Forelimb muscle (tissue), 1 donor: ENCODE measurements at places on chromosomes 2 and 18.

DNA sequence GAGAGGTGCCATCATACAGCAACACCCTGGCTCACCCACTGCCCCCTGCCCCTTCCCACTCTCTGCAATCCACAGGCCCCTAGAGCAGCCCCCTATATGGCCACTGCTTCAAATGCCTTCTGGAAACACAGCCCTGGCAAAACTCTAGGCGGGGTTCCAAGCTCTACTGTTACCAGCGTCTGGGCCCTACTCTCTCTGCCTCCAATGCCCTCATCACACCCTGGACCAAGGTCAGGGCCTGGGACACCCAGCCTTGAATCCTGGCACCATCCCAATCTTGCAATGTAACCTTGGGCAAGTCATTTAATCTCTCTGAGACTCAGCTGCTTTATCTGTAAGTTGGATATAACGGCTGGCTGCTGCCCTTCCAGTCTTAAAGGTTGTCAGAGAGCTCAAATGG, 39.2 kb upstream of the LOXHD1 start:
- DNase-seq, result no peak

- no peak for DNase-seq
Measured at GRCh38 chr18:24095976-24096375, 42.9 kb upstream of the CABYR start.

- no peak for DNase-seq
Measured at GRCh38 chr2:202933958-202934357, 21.9 kb downstream of the CARF start.

- DNase-seq, result no peak
Measured at GRCh38 chr2:182631299-182631698, 84.8 kb upstream of the DNAJC10 start.

DNA sequence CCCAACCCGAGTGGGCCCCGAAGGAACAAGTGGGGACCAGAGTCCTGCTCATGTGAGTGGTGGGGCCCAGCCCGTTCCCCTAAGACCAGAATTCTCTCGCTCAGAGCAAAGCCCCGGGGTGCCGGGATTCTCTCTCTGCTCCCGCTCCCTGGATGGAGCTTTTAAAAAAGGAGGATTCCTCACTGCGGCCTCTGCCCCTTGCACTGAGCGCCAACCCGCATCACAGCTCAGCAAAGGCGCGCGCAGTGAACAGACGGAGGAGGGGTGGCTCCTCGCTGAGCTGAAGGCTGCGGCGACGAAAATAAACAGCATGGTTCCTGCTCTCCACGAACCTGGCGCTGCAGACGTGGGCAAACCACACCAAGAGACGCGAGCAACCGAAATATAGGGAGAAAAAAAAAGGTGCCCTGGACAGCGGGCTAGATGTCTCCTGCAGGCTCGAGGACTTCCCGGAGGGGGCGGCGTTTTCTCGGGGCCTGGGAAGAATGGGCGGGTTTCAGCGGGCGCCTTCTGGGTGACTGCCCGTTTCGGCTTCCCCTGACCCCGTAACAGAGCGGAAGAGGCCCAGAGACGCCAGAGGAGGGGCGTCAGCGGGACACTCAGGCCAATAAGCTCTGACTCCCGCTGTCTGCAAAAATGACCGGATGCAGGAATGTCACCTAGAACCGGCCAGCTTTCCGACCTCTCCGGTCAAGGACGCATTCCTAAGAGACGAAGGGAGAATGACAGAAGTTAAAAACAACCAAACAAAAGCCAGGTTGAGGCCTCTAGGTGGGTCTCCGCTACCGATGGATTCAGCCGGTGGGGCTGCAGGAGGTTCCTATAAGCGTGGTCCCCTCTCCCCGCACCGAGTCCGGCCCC, 819 bp upstream of the KLF11 start:
- DNase-seq, result peak; percentile 60

GRCh38 chr2:11659115-11659475, 10.9 kb downstream of the NTSR2 start:
- DNase-seq, result no peak

GRCh38 chr18:74528478-74528877, 5.8 kb upstream of the CNDP1 start:
- DNase-seq, result no peak

GRCh38 chr2:195594248-195594647, 62.8 kb upstream of the SLC39A10 start:
- no peak for DNase-seq
